ENCODE measurements at places on chromosomes 5 and 9.

DNA sequence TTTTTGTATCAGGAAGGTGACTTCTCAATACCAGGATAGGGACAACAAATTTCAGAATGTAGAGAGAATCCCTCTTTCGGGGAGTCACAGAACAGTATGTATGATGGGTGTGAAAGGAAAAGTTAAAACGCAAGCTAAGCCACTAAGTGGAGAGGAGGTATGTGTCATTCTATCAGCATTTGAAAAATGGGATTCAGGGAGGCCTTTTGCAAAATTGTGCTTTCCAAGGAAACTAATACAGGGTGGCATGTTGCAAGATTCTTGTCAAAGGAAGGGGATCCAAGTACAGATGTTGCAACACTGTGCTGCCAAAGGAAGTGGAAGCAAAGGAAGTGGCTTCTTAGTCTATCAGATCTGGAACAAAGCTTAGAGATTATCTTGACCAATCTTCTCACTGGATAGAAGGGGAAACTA lies 12.6 kb upstream of the TNIP1 start:
- DNase-seq = peak; percentile 75

DNA sequence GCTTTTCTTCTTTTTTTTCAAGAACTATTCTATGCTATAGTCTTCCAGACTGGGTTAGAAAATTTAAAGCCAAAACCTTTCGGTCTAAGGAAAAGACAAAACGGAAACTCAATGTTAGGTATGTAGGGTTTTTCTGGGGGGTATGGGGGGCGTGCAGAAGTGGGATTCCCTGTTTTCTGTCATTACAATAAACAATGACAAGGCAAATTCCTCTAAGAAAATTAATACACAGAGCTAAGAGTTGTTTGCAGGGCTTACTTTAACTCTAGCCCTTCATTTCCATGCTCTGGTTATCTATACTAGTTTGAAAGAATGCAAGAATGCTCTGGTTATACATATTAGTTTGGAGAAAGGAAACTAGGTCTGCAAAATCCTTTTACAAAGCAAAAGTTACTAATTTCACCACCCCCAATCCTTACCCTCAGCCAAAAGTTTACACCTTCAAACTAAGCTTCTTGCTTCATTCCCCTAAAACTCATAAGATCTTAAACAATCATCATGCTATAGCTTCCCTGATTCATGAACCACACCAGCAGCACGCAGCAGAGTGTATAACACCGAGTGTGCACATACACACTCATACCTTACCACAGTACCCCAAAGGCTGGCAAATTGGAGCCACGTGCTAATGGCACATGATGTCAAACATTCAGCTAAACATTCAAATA lies 89.1 kb upstream of the NR5A1 start:
- no peak for DNase-seq

DNA sequence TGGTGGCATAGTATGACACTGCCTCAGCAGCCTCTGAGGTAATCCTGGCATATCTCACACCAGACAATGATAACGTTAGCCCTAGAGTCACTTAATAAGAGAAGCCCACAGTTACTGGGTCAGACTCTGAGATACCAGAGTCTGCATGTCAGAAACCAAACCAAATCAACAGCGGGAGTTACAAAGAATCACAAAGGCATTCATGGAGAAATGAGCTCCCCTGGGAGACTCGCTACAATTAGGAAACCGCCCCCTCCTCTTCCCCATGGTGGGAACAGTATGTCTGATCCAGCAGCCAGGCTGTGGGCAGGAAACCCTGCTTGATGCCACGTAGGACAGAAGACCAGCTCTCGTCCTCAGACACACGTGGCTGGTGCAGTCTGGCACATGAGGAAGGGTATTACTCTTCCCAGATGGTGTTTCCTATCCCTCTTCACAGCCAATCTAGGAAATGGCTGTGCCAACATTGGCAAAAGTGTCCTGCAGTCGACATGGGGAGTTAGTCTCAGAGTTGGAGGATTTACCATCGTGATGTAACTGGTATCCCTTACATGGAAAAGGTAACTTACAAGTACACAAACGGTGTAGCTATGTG lies 485.4 kb downstream of the ZNF608 start:
- DNase-seq = no peak

GRCh38 chr5:102762095-102762534 lies 7.0 kb downstream of the PAM start:
- DNase-seq = no peak

GRCh38 chr5:123454259-123454911 lies 31.2 kb upstream of the CEP120 start:
- DNase-seq = no peak

DNA sequence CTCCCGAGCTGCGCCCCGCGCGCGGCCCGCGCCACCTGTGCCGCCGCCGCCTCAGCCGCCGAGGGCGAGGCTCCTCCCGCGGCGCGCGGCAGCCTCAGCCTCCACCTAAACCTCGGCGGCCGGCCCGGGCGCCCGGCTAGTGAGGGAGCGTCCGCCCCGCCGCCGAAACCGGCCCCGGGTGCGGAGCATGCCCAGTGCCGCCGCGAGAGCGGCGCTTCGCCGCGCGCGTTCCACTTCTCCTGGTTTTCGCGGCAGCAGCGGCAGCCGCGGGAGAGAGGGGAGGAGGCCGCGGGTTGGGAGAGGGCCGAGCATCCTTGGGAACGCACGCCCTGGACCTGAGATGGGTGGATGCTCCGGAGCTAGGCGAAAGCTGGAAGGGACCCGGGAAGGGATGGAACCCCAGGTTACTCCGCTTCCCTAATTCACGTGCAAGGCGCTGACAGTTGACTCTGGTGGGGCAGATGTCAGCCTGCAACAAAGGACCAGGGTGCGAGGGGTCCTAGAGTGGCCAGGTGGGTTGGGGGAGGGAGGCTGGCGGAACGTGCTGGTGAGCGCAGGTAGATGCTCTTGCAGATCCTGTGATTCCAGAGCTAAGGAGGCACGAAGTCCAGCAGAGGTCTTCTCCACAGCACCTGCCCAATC lies at the start of gene CTNND2:
Gene CTNND2 (minus strand): TSS at position 182 of the 642 bp plus-strand sequence. CDS start 593 bp downstream, outside the sequence.
- no peak for DNase-seq

DNA sequence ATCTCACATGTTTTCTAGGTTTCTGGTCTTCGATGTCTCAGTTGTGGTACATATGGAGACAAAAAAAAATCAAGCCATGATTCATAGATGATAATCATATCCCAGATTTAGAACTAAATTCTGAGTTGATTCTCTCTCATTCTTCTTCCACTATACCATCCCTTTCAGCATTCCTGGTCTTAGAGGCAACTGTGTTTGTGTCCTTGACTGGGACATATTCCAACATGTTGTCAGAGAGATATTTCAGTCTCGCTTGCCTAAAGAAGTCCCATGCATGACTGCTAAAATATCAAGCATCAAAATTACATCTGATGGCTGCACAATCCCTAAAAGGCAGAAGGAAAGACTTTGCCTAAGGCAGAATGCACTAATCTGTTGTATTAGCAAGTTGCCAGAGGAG lies 236.6 kb downstream of the PSAT1 start:
- DNase-seq = no peak

DNA sequence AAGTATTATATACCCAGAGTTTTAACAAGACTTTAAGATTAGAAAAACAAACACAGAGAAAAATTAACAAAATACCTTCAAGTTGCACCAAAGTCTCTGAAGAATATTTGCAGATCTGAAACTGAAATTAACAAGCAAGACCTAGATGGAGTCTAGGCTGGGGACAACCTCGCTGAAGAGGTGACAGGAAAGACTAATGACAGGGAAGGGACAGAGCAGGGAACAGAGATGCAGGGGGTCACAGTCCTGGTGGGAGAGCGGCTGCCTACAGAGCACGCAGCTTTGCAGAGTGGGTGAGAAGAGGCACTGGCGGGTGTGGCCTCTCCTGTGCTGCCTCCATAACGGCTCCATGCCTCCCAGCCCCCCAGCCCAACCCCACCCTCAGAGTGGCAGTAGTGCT lies 13.5 kb downstream of the RETREG1 start:
- DNase-seq = no peak

GRCh38 chr5:113166852-113167366 lies 190.3 kb downstream of the DCP2 start:
- DNase-seq = peak; percentile 1

DNA sequence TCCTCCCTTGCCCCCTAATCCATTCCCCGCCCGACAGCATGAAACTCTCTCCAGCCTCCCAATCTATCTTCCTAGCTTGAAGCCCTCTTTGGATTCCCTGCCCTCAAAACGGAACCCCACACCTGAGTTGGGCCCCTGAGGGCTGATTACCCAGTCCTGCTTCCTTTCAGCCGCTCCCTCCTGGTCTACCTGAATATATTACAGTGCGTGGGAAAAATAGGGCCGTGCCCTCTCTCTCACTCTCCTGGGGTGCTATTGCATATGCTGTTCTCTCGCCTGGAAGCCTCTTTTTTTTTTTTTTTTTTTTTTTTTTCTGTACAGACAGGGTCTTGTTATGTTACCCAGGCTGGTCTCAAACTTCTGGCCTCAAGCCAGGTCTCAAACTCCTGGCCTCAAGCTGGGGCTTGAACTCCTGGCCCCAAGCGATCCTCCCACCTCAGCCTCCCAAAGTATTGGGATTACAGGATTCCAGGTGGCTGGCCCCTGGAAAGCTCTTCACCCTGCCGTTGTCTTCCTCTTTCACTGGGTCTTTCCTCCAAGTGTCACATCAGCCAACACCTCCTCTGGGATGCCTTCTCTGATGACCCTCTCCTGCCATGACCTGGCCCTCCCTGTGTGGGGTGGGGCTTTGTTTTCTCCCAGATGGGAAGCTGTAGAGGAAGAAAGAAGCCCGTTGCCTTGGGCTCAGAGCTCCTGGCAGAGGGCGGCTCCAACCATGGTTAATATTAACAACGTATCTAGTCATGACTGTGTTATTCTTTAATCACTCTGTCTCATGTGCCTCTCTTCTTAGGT lies 8.2 kb downstream of the DNM1 start:
- DNase-seq = no peak

DNA sequence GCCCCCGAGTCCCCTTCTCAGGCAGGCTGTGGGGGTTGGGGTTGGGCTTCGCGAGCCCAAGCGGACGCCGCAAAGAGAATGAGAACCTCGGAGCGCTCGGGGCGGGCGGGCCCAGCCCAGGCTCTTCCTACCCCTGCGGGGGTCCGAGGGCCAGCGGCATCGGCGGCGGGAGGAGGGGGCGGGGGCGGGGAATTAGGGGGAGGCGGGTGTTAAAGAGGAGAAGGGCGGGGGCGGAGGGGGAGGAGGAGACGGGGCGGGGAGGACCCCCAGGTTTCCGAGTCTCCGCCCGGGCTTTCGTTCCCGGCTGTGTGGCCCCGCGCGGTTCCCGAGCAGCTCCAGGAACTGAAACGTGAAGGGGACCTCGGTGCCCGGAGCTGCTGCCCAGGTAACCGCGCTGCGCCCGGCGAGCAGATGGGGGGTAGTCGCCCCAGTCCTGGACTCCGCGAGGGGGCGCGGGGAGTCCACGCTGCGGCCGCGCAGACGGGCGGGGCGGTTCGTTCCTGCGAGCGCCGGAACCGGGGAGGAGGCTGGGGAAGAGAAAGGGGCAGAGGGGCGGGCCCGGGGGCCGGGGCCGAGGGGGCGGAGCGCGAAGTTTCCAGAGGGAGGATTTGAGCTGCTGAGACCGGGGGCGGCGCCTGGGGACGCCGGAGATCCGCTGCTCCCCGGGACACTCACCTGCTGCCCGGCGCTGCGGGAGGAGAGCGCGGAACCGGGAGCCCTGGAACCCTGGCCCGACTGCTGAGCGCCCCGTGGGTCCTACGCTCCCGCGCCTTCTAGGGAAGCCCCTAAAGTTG lies 38.4 kb upstream of the PLEKHG4B start:
- no peak for DNase-seq

- no peak for DNase-seq
Observed at GRCh38 chr9:3435732-3436131, 90.1 kb downstream of the RFX3 start.

- DNase-seq = no peak
Observed at GRCh38 chr9:129014608-129015007, 13.5 kb downstream of the SH3GLB2 start.

DNA sequence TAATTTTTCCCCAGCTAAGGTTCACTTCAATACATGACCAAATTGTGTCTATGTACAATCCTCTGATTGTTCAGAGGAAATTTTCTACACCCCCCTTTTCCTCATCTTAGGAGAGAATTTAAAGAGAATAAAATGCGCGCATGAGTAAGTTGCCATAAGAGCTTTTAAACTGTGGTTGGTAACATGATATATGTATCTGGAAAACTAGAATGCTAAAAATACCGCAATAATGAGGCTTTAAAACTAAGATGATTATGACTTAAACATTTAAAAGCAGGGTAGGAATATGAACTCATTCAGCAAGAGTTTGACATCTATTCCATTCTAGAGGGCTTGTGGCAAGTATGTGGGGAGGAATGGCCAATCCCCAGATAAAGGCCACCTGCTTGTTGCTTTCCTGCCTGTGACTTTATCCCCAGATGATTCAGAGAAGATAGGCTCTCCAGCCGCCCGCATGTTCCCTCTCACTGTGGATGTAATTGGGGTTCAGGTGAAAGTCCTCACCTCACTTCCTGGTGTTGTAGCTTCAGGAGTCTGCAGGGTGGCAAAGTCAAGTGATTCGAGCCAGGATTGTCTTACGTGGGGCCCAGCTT lies 26.5 kb upstream of the BASP1 start:
- no peak for DNase-seq

DNA sequence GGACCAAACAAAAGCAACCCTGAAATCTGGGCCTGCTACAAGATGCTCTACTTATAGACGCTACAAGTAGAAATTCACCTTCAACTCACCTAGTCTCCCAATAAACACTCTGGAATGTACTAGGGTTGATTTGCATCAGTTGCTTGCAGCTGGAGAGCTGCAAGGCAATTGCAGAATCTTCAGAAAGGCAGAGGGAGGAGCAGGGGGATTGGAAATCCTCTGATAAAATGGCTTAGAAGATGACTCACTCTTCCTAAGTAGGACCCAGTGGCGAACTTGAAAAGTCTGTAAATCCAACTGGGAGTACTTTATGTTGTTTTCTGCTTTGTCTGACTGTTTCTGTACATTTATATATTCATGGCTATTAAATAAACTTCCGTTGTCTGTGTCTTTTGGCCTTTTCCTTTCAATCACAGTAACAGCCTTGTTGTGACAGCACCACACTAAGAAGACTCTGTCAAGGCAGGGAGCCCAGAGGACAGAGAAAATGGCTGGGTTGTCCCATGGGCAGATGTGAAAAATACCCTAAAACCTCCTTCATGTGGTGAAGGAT lies 14.7 kb upstream of the MLLT3 start:
- DNase-seq = no peak

DNA sequence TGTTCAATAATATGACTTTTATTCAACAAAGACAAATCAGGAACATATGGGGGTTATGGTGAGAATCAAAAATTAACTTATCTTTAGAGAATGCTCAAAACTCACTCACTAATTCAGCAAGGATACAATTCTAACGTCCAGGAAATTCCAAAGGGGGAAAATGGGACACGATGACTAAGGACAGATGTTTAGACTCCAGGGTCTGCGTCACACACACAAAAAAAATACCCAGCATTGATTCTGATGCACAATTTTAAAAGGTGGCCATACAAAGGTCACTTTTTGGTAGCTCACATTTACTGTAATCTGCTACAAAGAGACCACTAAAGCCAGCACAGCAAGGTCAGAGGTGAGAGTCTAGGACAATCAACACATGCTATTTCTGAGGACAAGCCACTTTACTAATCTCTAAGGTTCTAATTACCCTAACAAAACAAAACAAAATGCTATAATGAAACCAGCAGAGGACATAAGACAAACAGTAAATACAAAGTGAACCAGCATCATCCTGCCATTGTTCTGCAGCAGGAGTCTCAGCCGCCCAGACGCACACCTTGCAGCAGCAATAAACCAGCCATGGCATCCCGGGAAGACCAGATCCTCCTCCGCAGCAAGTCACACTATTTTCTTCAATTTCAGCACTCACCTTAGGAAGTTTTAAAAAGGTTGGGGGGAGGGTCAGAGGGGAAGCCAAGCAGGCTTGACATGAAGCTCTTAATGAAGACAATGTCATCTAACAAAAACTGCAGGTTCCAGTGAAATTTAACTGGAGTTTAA lies 57.8 kb downstream of the TTC39B start:
- no peak for DNase-seq

Measured in HS-27A (cell line).